ENCODE measurements at places on chromosomes 2 and 18.

DNA sequence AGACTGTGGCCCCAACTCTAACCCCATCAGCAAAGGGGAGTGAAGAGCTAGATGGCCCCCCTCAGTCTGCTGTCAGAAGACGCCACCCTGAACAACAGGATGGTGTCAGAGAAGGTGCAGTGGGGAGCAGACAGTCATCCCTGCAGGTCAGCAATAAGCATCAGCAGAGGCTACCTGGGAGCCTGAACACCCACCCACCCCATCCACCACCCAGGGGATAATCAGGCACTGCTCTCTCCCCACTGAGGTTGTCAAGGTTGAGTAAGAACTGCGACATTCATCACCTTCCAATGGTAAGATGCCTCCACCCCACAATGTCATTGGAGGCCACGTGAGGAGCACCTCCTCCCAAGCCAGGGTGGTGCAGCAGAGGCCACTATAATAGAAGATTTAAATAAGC lies 8.5 kb upstream of the ID2 start:
- no peak for DNase-seq

DNA sequence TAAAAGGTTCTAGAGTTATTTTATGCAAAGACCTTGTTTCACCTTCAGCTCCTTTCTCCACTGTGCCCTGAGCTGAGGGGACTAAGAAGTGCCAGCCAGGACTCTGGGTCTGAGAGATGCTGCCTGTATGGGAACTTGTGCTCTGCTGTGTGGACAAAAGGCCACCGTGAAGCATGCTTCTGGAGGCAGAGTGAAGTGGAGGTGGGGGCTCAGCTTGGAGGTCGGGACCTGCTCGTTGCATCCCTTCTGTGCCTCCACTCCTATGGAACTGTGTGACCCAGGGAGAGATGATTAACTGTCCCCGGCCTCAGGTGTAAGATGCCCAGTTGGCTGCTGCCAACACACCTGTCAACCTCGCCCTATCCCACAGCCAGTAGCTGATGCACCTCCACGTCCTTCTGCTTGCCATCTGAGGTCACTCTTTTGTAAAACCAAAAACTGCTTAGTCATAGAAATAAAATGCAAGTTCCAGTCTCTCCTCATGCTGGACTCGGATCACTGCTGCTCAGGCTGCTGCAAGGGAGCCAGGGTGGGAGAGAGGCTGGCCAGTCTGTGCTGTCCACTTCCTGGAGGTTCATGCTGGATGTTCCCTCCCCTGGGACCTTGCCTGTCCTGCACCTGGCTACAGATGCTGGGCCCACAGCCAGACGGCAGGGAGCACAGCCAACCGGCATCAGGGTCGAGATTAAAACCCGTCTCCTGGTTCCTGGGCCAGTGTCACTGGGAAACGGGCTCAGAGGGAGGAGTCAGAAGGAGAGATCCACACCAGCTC lies 113.2 kb downstream of the ACKR3 start:
- DNase-seq, result no peak

- no peak for DNase-seq
These were observed 130.6 kb upstream of the ATP5MC3 start for GRCh38 chr2:175312137-175312536.

DNA sequence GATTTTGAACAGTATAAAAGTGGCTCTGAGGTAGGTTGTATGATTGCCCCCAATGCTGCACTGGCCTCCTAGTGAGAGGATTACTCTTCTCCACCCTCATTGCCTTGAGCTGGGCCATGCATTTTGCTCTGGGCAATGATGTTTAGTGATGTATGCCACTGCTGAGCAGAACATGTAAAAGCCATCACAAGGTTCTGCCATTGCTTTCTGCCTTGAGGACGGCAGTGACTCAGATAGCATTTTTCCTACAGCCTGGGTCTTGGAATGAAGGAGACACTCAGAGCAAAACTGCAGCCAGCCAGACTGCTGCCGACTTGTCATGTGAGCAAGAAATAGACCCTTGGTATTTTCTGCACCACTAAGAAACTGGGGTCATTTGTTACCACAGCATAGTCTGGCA lies 27.6 kb downstream of the GPATCH11 start:
- DNase-seq, result no peak

GRCh38 chr18:9918016-9918680 lies 4.3 kb downstream of the VAPA start:
- DNase-seq, result no peak

DNA sequence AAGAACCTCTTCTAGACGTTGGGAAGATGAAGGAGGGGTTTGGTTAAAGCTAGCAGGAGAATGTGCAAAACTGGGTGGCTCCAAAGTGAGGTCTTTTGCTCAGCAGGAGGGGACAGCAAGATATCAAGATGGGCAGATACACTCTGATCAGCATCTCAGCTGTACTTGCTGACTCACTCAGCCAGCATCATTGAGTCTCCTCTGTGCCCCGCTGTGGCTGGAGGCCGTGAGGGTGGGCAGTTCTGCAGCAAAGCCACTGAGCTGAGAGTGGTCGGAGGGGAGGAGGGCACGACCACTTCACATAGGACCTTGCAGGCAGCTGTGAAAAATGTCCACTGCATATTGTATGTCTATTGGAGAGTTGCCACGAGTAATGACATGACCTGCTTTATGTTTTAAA lies 152.0 kb downstream of the CAPN13 start:
- DNase-seq, result no peak

DNA sequence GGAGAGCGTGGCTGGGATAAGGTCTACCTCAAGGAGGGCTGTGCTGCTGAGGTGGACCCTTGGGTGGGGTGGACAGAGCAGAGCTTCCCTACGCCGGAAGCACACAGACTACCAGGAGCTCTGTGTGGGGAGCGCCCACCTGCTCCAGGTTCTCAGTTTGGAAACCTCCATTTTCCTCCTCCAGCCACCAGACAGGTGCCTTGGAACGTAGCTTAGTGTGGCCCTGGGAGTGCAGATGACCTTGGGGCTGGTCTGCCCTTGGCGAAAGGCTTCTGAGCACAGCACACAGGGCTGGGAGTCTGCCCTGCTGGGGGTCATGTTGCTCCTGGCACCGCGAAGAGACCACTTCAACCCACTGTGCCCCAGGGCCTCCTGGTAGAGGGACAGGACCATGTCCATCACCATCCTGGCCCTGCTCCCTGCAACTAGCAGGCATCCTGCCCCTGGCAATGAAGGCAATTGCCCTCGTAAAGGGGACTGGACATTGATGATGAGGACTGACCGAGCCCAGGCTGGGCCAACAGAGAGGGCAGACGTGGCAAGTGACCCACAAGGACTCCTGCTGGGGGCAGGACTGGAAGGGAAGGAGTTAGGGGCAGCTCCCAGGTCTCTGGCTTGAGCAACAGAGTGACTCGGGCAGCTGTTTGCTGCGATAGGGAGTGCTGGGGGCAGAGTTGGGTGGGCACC lies 214.7 kb downstream of the CYP26B1 start:
- DNase-seq, result no peak

DNA sequence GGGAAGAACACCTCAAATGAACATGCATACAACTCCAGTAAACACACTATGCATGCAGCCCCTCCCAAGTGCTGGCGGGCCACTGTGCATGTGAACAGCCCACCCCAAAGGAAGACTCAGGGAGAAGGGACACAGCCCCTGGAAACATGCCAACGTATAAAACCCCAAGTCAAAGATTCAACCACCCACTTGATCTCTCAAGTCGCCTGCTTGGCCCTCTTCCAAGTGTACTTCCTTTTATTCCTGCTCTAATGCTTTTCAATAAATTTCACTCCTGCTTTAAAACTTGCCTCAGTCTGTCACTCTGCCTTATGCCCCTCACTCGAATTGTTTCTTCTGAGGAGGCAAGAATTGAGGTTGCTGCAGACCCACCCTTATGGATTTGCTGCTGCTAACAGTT lies 139.1 kb downstream of the C1D start:
- no peak for DNase-seq

- DNase-seq, result peak; percentile 12
These were observed 9.0 kb downstream of the DTNB start for GRCh38 chr2:25664183-25664964.

- no peak for DNase-seq
These were observed 218.7 kb upstream of the SMAD2 start for GRCh38 chr18:48149020-48149685.

DNA sequence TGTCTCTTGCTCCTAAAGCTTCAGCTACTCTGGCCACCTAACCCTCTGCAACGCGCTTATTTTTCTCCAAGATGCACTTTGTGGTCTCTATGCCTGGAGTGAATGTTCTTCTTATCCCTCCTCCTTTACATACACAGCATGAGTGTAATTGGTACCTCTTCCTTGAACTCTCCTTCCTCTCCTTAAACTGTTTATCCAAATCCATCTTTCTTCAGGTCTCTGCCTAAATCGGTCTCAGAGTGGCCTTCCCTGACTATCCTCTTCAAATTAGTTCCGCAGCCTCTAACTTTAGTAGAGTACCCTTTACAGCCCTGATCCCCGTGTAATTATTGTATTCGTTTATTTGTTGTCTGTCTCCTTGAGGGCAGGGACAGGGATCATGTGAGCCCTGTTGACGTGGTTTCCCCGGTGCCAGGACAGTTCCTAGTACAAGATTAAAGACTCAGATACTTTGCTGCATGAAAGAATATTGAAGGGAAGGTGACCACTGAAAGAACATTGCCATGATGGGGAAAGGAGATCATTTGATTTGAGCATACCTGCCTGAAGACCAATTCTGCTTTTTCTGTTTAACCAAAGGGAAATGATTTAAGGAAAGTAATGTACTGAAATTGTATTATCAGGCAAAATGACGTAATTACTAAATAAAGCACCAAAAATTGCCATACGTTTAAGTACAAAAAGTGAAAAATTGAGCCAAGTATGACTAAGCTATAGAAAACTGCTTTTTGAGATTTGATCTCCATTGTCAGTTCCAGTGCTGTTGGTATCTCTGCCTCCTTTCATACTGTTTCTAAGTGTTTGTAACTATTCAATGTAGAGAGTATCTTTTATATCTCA lies 1.2 kb downstream of the CNOT9 start:
- DNase-seq, result no peak

- DNase-seq, result no peak
These were observed 413.6 kb downstream of the PTH2R start for GRCh38 chr2:208820014-208820688.

- DNase-seq, result no peak
These were observed 51.8 kb downstream of the BIN1 start for GRCh38 chr2:127054996-127055785.

DNA sequence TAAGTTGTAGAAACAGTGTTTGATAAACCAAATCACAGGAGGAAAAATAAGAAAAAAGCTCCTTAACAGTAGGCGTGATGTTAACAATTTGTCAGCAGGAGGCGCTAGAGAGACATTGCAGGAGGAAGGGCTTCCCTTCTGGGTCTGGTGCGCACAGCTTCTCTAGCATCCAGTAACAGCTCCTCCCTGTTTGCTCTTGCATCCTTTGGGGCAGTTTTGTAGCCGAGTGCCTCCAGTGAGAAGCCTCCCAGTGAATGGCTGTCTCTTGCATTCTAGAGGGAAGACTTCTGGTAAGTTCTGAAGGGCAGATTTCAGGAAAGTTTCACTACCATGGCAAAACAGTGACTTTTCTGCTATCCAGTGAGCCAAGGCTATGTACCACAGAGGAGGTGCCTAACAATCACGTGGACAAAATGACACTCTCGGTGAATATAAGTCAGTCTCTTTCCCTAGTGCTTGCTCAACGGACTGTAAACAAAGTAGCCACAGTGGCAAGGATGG lies 9.5 kb upstream of the ZNF396 start:
- peak; percentile 36 for DNase-seq

GRCh38 chr18:5500158-5500939 lies 43.4 kb downstream of the EPB41L3 start:
- DNase-seq, result no peak

- no peak for DNase-seq
These were observed 41.4 kb downstream of the TRAPPC12 start for GRCh38 chr2:3420769-3421397.

DNA sequence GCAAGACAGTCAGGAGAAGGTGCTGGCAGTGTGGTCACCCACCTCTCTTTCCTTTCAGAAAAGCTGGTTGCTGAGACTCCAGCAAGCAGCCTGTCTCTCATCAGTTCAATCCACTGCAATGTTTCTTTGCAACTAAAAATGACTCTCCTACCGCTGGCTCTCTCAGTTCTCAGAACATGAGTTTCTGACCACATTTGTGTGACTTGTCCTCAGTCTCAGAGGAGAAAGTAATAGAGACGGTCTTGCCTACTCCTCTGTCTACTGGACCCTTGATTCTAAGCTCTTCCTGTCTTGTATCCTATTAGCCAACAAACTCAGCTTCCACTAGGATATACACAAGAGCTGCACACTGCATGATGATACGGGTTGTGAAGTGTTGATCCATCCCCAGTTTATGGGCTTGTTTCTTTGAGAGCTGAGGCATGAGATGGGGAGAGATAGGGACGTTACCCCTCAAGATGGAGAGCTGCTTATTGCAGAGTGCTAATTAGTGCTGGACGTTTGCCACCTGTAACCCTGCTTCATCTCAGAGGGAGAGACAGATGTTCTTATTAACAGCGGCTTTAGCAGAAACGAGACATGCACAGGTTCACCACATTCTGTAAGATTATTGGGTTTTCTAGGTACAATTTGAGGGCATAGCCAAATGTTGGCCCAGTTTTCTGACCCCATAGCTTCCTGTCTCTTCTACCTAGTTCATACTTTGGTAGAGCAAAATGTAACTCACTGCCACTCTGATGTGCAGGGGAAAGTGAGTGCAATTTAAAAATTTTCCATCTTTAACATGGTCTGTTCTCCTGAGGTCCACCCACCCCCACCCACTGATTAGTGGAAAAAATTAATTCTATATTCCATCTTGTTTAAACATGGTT lies 32.4 kb upstream of the YWHAQ start:
- DNase-seq, result no peak

DNA sequence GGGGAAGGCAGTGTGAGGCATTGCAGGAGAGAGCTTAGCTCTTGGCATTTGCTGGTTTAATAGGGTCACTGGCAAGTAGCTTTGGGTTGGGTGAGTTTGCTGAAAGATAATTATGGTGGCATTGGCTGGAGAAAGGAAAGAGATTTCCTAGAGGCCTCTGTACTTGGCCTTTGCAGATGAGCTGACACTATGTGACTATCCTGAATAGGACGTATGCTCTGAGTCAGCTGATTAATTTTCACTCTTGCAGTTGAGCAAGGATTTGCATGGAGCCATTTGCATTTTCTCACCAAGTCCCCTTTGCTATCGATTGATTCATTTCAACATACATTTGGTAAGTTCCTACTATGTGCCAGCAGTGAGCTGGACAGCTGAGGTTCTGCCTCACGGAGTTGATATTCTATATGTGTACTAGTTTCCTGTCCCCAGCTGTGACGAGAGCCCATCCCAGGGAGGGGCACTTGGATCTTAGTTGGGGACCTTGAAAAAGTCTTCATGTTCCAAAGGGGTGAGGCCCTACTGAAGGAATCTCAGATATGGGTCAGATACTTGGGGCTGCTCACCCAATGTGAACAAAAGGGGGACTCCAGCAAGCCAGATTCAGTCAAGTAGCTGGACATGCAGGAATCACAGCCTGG lies 245.7 kb downstream of the LOXHD1 start:
- no peak for DNase-seq

GRCh38 chr2:219469186-219469724 lies 29.4 kb upstream of the GMPPA start:
- no peak for DNase-seq

- DNase-seq, result no peak
These were observed 56.8 kb upstream of the SPAG16 start for GRCh38 chr2:213227458-213227857.
